ENCODE measurements at places on chromosomes 5 and 9. TPM values are rescaled to one million over a fixed set of nuclear protein-coding genes. Genes with fewer than 3 reads are reported as not detected.

Gene SLC6A3
- 0.41 TPM for polyA plus RNA-seq

DNA sequence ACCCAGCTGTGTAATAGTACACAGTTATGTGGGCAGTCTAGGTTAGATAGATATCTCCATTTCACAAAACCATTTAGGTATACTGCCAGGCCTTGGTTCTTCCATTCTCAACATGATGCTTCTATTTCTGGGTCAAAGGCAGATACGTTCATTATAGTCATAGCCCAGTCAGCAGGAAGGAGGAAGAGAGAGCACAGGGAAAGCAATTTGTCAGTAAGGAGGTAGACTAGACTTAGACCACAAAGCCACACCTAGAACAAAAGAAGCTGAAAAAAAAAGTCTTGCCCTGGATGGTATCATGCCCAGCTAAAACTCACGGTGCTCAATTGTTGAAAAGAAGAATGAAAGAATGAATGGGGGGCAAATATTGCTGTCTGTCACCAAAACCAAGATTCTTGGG lies 7.6 kb downstream of the INVS start:
- no peak for DNase-seq

DNA sequence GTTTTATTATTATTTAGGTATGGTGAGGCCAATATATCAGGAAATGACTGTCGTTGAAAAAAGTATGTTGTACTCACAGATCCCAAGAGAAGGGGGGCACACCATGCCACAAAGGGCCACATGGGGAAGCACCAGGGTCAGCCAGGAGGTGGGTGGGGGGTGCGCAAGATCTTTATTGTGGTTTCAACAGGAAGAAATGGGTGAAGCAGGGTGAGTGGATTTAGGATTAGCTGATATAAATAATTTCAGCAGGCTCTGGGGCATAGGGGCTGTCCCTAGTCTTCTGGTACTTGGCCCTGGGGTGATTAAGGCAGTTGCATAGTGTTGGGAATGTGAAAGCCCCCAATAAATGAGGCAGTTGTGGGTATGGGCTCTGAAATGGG lies 8.6 kb downstream of the PDCD1LG2 start:
- DNase-seq = no peak

GRCh38 chr5:25009063-25009462 lies 364.3 kb upstream of the CDH10 start:
- no peak for DNase-seq

- DNase-seq = peak; percentile 54
These were observed 12.9 kb downstream of the RGS14 start for GRCh38 chr5:177370488-177371119.

GRCh38 chr9:133971981-133972941 lies 19.9 kb downstream of the VAV2 start:
- no peak for DNase-seq

GRCh38 chr9:105475302-105475701 lies 27.5 kb downstream of the FSD1L start:
- DNase-seq = no peak

- no peak for DNase-seq
These were observed 399.0 kb downstream of the LRRC70 start for GRCh38 chr5:62977661-62978060.

GRCh38 chr5:54221135-54221534 lies 89.2 kb downstream of the ARL15 start:
- no peak for DNase-seq

DNA sequence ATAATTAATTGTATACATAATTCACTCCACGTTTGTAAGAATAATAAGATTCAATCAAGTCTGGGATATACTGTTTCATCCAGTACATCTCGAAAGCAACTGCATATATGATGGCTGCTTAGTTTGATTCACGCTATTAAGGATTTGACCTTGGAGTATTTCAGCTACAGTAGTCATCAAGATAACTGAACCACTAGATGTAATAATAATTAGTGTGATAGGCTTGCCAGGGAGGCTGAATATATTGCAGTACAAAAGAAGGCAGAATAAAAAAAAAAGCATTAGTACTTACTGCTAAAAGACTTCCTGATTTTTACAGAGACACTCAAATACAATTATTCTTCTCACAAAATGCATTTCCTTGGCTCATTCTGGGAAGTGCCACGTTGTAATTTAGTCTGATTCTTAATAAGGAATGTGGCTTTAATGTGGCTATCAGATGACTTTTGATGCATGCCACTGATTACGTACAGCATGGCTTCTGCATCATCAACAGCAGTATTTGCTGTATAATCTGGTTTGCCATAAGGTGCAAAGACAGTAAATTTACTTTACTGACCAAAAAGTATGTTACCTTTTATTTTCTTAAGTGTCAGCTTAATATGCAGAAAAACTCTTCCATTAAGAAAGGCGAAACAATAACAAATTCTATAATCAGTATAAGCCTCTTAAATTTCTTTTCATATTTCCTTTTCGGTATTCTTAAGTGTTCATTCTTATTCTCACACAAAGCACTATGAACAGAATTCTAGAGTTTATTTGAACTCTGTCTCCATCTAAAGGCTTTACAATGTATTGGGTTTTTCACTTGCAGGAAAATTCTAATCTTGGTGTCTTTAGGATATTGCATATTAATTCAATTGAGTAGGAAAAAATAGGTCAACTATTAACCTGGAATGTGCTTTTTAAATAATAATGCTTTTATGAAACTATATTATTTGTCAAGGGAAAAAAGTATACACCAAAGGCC lies 166.4 kb downstream of the SLF1 start:
- no peak for DNase-seq

DNA sequence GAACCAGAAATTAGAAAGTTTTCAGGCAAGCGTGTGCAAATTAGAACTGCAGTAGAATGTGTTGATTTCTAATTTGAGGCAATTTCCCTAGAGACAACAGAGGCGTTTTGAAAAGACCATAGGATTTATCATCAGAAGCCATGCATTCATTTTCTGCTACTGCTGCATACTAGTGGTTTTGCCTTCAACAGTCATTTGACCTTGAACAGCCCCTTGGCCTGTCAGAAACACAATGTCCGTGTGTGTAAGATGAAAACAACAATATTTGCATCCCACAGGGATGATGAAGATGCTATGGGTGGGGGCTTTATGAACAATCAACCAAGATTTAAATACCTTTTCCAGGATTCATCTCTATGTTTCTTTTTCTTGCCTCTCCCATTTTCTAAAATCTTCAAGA lies 73.7 kb downstream of the PDE4D start:
- DNase-seq = no peak

DNA sequence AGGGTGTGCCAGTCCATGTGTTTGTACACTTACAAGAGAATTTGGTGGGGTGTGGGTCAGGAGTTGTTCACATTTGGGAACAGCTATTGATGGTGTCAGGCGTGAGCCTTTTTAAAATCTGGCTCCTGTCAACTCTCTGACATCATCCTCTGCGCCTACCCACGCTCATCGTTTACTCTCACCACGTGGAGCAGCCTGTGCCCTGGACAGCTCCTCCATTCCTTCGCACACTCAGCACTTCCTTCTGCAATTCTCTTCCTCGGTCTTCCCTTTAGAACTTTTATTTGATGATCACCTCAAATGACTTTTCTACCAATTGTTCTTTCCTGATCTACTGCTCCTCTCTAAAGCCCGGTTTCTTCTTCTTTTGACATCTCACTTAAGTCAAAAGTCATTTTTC lies 42.1 kb upstream of the GNAQ start:
- no peak for DNase-seq

- no peak for DNase-seq
These were observed 403.9 kb downstream of the ZNF608 start for GRCh38 chr5:124342584-124342983.

GRCh38 chr5:74685979-74686631 lies 1.1 kb downstream of the HEXB start:
- DNase-seq = no peak

- DNase-seq = no peak
These were observed 36.3 kb upstream of the SHISAL2B start for GRCh38 chr5:64653766-64654560.

- DNase-seq = no peak
These were observed 95.3 kb downstream of the ZNF608 start for GRCh38 chr5:124650951-124651662.

GRCh38 chr5:169758886-169759285 lies 121.8 kb downstream of the DOCK2 start:
- no peak for DNase-seq
